Hematopoietic multipotent progenitor cell (in vitro differentiated cells): ENCODE measurements at places on chromosomes 5 and 9. TPM values are rescaled to one million over a fixed set of nuclear protein-coding genes. Genes with fewer than 3 reads are reported as not detected.

Gene BAAT
- total RNA-seq, result not detected

DNA sequence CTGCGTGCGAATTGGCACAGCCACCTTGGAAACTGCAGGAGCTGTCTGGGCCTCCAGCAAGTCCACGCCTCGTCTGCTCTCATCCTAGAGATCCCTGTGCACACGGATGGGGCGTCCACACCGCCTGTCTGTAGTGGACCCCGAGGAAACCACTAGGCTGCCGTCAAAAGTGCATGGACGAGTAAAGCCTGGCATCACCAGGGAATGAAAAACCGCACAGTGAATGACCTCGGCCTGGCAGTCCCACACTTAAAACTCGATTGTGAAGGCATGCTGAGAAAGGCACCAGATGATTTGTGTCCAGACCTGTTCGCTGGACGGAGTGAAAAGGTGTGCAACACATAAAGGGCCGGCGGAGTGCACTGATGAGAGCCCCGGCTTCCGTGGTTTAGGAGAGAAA, 50.8 kb downstream of the MRPL36 start:
- DNase-seq, result no peak

DNA sequence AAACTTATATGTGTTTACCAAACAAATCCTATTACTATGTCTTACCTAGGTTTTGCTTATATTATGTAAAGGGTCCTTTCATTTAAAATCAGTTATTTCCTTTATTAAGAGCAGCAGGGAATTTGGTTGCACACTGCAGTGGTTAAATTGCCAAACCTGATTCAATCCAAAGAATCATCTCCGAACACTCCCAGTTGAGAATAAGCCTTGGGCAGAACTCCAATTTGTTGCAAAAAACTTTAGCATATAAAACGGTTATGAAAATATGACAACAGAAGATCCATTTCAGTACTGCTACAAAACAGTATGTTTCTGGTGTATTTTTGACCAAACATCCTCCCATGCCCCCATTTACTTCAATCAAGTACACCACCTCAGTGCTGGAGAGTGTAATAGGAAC, 587.0 kb upstream of the GRAMD2B start:
- DNase-seq, result no peak

GRCh38 chr9:95963659-95964058, 88.2 kb downstream of the ERCC6L2 start:
- DNase-seq, result no peak

DNA sequence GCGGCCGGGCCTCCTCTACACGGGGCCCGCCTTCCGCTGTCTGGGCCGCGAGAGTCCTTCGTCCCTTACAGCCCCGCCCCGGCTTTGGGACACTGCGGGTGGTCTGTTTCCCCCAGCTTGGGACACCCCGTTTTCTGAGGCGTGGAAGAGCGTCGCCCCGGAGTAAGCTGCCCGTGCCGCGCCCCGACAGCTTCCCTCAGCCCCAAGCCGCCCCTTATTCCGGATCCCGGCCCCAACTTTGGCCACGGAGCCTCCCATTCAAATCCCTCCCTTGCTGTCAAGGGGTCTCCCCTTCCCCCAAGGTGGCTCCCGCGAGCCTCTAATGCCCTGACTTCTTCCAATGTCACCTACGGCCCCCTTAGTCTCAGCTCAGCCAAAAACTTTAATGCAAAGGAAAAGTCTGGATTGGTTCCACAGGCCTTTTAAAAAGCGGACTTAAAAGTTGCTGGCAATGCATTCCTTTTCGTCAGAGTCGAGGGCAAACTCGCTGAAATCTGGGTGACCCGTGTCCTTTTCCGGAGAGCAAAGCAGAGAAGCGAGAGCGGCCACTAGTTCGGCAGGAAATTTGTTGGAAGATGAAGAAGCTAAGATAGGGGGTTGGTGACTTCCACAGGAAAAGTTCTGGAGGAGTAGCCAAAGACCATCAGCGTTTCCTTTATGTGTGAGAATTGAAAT, 19.8 kb downstream of the EXOSC2 start:
- no peak for DNase-seq

DNA sequence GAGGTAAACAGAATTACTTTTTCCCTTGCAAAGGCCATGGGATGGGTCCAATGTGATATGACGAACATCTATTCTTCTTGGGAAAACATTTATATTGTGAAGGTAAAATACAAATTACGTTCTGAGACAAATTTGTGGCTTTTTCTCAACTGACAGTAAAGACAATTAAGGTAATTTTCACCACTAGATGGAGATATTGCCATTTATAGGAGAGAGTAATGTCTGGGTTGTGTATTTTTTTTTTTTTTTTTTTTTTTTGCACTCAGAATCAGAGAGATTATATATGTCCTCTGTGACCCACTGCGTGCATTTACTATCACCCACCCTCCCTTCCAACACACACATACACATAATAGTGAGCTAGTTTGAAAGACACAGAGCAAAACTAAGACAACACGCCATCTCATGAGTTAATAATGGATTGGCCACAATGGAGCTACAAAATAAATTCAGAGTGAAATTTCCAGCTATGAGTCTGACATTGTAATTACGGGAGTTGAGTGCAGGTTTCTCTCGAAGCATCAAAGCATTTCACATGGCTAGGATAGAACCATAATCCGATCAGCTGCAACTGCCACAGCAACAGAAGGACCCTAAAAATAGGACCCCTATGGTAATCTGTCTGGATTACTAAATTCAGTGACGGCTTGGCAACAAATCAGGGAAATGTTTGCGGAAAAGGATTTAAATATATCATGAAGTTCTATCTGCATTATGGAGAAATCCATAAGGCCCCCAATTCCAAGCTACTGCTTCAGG, 49.2 kb downstream of the ANXA1 start:
- DNase-seq, result peak; percentile 64

- DNase-seq, result no peak
Measured at GRCh38 chr9:79667817-79668436, 96.2 kb downstream of the TLE4 start.

Gene IL33
- not detected for total RNA-seq

Gene OR1Q1
- under 0.01 TPM for total RNA-seq

Gene GPRIN1
- total RNA-seq, result under 0.01 TPM

Gene CCDC112
- total RNA-seq, result 3.8 TPM

DNA sequence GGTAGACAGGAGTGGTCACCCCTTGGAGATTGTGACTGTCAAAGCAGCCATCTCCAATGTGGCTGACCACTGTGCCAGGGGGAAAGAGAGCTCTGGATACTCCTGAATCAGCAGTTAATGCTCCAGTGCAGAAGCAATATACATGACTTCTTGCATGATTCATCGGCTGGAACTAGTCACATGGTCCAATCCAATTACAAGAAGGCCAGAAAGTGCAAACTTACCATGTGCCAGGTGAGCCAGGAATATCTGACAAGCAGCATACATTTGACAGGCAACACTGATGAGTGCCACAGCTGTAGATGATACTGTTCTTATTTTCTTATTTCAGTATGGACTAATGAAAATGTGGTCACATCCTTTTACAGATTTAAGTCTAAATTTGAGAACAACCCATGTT, 440.0 kb upstream of the MPDZ start:
- DNase-seq, result no peak

DNA sequence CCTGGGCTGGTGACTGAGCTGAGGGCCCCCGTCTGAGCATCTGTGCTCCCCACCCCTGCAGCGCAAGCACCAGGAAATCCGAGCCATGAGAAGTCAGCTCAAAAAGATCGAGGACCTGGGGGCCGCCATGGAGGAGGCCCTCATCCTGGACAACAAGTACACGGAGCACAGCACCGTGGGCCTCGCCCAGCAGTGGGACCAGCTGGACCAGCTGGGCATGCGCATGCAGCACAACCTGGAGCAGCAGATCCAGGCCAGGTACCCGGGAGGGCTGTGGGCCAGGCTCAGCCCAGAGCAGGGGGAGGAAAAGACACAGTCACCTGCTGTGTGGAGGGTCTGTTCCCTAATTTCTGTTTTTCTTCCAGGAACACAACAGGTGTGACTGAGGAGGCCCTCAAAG, 24.6 kb downstream of the DYNC2I2 start:
- DNase-seq, result no peak

- DNase-seq, result no peak
Measured at GRCh38 chr9:35688558-35689541, 875 bp downstream of the TPM2 start.

Gene CCL28
- total RNA-seq, result 8.9 TPM

Gene MLANA
- not detected for total RNA-seq

DNA sequence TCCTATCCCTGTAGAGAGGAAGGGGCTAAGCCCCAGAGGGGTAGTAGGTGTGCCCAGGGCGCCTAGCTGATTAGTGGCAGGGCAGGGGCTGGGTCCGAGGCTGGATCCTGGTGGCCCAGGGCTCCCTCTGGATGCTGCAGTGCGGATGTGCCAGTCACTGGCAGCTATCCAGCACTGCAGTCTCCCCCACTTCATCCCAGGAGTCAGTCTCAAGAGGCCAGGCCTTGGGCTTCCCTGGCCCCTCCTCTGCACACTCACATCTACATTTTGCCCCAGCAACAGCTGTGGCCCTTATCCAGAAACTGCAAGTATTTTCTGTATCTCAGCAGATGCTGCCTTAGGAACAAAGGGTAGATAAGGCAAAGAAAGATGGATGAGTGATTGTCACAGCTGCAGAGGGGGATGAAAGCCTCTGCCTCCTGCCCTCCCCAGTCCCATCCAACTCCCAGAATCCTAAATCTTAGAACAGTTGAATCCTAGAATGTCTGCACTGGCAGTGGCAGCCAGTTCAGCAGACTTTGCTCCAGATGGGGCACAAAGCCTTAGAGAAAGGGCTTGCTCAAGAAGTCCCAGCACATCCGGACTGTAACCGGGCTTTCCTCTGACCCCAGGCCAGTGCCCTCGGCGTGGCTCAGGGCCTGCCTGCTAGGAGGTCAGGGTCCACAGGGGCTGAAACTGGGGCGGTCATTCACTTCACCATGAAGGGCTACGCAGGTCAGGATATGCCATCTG, 1.6 kb downstream of the ANXA6 start:
- DNase-seq, result no peak

Gene FOXI1
- not detected for total RNA-seq

GRCh38 chr5:932628-933250, 40.1 kb downstream of the TRIP13 start:
- no peak for DNase-seq

GRCh38 chr9:130931508-130932254, 7.4 kb downstream of the FIBCD1 start:
- DNase-seq, result no peak

- no peak for DNase-seq
Measured at GRCh38 chr5:137836997-137837396, 30.7 kb upstream of the MYOT start.

DNA sequence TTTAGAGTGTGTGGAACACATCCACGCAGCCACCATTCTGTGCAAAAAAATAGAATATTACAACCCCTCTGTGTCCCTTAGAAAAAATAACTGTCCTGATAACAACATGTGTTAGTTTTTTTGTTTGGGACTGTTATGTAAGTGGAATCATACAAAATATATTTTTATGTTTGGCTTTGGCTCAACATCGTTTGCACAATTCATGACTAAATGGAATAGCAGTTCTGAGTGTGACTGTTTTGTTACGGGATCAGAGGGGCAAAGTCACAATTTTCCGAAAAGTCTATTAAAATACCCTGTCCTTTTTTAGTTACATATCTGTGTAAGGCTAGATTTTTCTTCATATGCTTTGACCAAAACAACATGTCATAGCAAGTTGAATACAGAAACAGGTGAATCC, 12.8 kb downstream of the MTREX start:
- DNase-seq, result no peak

GRCh38 chr5:16593013-16593412, 23.8 kb downstream of the RETREG1 start:
- DNase-seq, result no peak

Gene CDHR2
- total RNA-seq, result under 0.01 TPM

Gene HAND1
- not detected for total RNA-seq

DNA sequence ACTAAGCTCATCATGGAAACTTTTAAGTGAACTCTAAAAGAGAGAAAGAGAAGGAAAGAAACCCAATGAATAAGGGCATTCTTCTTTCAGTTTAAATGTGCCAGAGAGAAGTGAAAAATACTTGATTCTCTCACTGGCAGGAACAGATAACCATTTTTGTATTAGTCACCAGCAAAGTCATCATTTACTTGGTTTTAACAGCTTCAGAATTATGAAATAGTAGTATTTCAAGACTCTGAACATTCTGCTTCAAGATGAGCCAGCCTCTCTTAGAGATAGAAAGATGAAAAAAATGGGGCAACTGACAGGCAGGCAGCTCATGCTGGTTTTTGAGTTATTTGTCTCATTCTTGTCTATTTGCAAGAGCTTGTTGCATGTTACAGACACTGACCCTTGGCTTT, 103.5 kb downstream of the GCNT1 start:
- DNase-seq, result no peak

- no peak for DNase-seq
Measured at GRCh38 chr9:4620881-4621555, 41.1 kb upstream of the PLPP6 start.

Gene OTULINL
- 1.9 TPM for total RNA-seq

- no peak for DNase-seq
Measured at GRCh38 chr5:76175821-76176403, 92.7 kb downstream of the SV2C start.

- no peak for DNase-seq
Measured at GRCh38 chr9:132538071-132538470, 44.3 kb upstream of the BARHL1 start.

GRCh38 chr5:143233031-143233430, 170.5 kb downstream of the NR3C1 start:
- no peak for DNase-seq

GRCh38 chr9:131735238-131736128, 4.4 kb downstream of the RAPGEF1 start:
- DNase-seq, result no peak

GRCh38 chr9:108549184-108549583, 306.6 kb downstream of the ACTL7B start:
- no peak for DNase-seq

Gene PPIC
- total RNA-seq, result not detected
